ENCODE measurements at places on chromosomes 16 and 17.

GRCh38 chr17:81238490-81238814 lies 403 bp downstream of the TEPSIN start:
- DNase-seq: no peak

DNA sequence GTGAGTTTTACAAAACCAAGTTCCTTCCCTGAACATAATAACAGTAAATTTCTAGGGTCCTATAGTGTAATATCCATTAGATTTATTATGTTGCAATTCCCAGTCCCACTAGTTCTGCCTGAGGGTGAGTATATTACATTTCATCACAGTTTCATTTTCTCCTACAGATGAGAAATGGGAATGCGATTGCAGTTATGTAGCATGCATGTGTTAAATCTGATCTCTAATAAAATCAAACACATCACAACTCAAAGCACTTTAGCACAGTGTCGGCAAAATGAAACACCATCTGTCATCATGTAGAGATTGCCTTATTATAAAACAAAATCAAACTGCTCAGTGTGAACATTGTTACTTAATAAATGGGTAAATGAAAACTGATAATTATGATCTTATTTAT lies 180.5 kb upstream of the TOX3 start:
- no peak for DNase-seq

- DNase-seq: no peak
These were observed 11.7 kb upstream of the CPPED1 start for GRCh38 chr16:12815361-12815760.

GRCh38 chr17:61579961-61580360 lies 11.1 kb downstream of the NACA2 start:
- no peak for DNase-seq

GRCh38 chr16:12672986-12673385 lies 130.7 kb downstream of the CPPED1 start:
- DNase-seq: no peak

GRCh38 chr16:12758670-12759558 lies 44.8 kb downstream of the CPPED1 start:
- DNase-seq: no peak

GRCh38 chr17:41530062-41531048 lies 2.2 kb upstream of the KRT19 start:
- no peak for DNase-seq

GRCh38 chr16:64679976-64680690 lies 441.7 kb downstream of the CDH11 start:
- DNase-seq: no peak

- DNase-seq: no peak
These were observed 22.7 kb upstream of the CYTH1 start for GRCh38 chr17:78804777-78805176.

DNA sequence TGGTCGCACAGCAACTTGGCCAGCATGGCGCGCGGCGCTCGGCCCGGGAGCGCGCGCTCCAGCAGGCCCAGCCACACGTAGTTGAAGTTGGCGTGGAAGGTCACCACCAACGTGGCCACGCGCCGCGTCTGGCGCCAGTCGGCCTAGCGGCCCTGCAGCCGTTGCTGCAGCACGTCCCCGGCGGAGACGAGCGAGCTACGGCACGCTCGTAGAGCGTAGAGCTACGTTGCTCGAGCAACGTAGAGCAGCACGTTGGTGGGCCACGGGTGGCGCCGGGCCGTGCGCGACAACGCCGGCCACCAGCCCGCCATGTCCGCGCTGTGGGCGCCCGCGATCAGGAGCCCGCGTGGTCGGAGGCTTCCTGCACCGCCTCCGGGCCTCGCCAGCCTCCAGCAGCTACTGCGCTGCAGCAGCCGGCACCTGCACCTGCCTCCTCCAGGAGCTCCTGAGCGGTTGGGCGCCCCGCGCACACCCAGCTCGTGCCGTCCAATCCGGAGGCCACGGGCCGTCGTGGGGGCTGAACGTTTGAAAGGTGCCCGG lies 13.4 kb upstream of the SULT1A1 start:
- no peak for DNase-seq

- no peak for DNase-seq
These were observed 12.3 kb upstream of the MYCBPAP start for GRCh38 chr17:50495918-50496317.

DNA sequence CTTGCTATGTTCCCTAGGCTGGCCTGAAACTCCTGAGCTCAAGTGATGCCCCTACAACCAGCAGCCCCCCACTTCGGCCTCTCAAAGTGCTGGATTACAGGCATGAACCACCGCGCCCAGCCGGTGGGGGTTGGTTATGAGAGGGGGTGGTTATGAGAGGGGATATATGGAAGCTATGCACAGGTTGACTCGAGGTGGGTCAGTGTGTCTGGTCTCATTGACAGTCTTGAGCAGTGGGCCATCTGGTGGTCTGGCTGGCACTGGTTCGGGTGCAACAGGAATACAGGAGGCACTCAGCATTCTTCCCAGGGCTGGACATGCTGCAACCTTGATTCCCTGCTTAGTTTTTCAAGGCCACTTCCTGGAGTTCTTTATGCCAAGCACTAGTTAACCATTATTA lies 5.6 kb upstream of the STX1B start:
- no peak for DNase-seq

- no peak for DNase-seq
These were observed 25.0 kb downstream of the KATNB1 start for GRCh38 chr16:57760357-57761160.
